Stimulated activated CD8-positive, alpha-beta memory T cell treated with anti-CD3 and anti-CD28 coated beads, Interleukin-7, amount 100 ng/mL, for 24 hours (primary cell): ENCODE measurements at places on chromosomes 1 and 21.

GRCh38 chr1:192342842-192343241 is 26.1 kb downstream of the RGS21 start:
- no peak for DNase-seq

DNA sequence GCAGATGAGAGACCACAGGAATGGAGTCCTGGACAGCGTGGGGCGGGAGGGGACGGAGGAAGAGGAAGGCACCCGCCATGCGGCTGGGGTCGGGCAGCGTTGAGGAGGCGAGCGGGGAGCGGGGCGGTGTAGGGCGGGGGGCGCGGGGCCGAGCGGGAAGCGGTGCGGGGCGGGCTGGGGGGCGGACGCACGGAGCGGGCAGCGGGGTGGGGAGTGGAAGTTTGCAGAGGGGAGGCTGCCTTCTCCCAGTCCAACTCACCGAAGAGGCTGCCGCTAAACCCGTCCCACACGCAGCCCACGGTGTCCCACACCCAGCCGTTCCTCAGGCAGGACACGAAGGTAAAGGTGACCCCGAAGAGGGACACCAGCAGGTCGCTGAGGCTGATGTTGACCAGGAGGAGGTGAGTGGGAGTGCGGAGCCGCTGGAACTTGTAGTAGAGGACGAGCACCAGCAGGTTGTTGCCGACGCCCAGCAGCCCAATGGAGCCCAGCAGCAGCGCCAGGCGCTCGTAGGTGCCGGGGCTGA is 483 bp downstream of the CHML start:
- DNase-seq = no peak

DNA sequence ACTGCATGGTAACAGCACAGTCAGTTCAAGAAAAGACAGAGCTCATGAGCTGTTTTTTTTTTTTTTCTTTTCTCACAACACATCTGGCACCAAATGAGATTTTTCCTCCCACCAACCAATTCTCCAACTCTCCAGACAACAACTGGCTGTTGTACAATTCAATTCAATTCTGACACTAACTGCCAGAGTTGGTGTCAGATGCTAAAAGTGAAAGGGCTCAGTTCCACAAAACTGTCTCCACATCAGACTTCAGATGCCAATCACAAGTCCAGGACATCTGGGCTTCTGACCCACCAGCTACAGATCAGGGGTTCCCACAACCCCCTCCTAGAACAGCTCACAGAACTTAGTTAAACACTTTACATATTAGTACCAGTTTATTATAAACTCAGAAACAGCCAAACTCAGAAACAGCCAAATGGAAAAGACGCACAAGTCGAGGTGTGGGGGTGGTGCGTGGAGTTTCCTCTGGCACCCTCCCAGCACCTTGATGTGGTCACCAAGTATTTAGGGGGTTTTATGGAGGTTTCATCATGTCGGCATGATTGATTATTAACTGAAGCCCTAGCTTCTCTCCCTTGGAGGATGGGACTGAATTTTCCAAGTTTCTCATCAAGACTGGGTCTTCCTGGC is 39.2 kb upstream of the LRRC8D start:
- DNase-seq = peak; percentile 53

GRCh38 chr1:41495210-41495948 is 10.9 kb upstream of the EDN2 start:
- no peak for DNase-seq

DNA sequence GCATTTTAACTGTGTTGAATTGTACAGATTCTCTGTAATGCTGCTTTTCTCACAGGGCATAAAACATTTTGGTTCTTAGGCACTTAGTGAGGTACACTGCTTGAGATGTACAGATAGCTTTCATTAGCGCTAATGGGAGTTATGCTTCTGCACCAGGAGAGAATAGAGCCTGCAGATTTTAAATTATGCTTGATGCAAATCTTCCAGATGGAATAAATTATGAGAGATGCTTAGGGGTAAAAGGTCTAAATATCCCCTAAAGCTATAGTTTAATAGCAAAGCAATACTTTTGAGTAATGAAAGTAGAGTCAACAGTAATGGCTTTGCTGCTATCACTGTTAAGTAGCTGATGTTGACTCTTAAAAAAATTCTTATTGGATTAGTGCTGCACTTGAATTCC is 248.9 kb downstream of the S1PR1 start:
- no peak for DNase-seq

DNA sequence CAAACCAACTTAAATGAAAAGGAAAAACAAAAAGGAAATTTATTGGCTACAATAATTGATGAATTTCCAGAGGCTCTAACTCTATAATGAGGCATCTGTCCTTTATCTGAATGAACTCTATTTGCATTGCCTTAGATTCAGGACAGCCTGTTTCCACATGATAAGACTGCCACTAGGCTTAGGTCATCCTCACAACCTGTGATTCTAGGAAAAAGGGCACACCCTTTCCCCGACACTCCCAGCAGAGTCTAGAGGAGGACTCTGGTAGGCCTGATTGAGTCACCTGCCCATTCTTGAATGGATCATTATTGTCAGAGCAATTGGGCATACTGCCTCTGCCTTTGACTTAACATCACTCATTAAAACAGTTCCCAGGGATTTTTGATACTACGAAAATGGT is 262.8 kb downstream of the TPR start:
- DNase-seq = no peak

DNA sequence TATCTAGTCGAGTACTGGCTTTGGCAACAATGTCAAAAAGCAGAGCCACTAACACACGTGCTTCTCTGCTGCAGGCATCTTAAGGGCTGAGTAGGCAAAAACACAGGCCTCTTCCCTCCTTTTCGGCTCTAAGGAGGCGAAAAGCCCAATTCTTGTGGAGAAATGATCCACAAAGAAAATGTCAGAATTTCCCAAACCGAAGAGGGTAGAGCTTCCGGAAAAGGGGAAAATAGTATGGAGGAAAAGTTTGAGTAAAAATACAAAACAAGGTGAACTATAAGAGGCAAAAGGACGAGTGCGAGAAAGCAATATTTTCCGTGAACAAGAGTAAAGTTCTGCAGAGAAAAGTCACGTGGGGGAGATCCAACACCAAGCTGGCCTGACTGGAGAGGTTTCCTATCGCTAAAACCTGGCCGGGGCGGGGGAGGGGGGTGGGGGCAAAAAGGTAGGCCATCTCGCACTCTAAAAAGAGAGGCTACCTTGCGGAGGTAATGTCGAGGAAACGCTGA is 551 bp downstream of the ZRANB2 start:
- no peak for DNase-seq

GRCh38 chr1:58220836-58221472 is 325.6 kb downstream of the OMA1 start:
- no peak for DNase-seq

DNA sequence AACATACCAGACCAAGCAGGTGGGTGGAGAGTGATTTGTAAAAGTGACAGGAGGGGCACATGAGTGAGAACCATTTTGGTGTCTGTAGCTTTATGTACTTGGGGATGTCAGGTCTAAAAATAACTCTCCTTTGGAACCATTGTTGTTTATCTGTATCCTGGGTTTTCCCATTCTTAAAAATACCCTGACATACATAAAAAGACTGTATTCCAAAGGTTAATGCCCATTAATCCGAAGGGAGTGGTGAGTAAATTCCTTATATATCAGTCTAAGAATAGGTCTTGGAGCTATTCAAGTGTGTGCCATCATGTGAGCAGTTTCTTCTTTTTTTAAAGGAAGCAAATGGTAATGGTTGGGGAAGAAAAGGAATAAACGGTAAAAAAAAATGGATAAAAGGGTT is 117.5 kb downstream of the TGFB2 start:
- no peak for DNase-seq

- no peak for DNase-seq
Measured at GRCh38 chr1:64895500-64895899, 70.8 kb downstream of the JAK1 start.

DNA sequence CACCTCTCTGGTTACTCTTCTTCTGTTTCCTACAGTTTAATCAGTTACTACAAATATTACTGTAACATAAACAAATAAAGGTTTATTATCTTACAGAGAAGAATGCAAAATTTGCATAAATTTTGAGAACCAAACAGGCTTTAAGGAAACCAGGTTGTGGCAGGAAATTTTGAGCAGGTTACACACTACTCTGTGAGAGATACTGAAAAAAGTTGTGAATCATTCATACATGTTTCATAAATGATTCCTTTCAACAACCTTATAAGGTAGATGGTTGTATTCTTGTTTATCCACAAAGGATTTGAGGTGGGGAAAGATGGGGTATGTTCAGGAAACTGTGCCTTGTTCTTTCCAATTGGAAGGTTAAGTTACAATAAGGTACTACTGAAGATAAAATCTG is 58.6 kb downstream of the MAST2 start:
- no peak for DNase-seq
